ENCODE measurements at places on chromosomes 12 and 14. TPM values are rescaled to one million over a fixed set of nuclear protein-coding genes. Genes with fewer than 3 reads are reported as not detected.

Gene AICDA
- 0.05 TPM for polyA plus RNA-seq

Gene EGLN3
- 3.4 TPM for polyA plus RNA-seq

Gene DGKA
- polyA plus RNA-seq = 21.0 TPM

Gene SERPINA1
- 0.34 TPM for polyA plus RNA-seq

Gene CLEC14A
- polyA plus RNA-seq = not detected

- DNase-seq = no peak
Observed at GRCh38 chr14:67416810-67417209, 4.8 kb upstream of the PLEK2 start.

GRCh38 chr12:132593521-132593920, 16.9 kb downstream of the LRCOL1 start:
- DNase-seq = no peak

GRCh38 chr14:101789222-101789621, 27.7 kb downstream of the PPP2R5C start:
- no peak for DNase-seq

DNA sequence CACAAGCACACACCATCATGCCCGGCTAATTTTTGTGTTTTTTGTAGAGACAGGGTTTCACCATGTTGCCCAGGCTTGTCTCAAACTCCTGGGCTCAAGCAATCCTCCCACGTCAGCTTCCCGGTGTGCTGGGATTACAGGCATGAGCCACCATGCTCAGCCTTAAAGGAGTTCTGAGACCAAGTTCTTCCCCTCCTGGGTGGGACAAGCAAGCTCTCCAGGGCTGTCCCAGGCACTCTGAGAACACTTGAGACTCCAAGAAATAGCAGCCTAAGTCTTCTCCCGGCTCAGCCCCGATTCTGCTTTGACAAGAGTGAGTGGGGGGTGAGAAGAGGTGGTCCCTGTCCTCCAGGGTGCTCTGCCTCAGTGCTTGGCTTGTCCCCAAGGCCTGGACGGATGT, 86.4 kb downstream of the STAB2 start:
- no peak for DNase-seq

DNA sequence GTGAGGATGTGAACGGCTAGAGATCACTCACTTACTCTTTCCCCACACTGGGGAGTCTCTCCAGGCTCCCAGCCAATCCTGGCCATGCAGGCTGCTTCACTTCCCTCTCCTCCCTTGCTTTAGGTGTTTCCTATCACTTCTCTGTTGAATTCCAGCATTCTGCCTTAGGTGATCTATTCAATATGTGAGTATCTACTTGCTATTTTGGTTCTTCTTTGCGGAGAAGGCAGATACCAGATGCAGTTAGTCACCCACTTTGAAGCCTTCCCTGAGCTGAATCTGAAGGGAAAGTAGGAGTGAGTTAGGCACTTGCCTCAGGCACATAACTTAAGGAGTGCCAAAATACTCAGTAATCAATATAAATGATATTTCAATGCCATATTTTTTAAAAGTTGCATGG, 36.0 kb upstream of the FAR2 start:
- no peak for DNase-seq

GRCh38 chr12:121034616-121035305, 4.3 kb downstream of the OASL start:
- no peak for DNase-seq

DNA sequence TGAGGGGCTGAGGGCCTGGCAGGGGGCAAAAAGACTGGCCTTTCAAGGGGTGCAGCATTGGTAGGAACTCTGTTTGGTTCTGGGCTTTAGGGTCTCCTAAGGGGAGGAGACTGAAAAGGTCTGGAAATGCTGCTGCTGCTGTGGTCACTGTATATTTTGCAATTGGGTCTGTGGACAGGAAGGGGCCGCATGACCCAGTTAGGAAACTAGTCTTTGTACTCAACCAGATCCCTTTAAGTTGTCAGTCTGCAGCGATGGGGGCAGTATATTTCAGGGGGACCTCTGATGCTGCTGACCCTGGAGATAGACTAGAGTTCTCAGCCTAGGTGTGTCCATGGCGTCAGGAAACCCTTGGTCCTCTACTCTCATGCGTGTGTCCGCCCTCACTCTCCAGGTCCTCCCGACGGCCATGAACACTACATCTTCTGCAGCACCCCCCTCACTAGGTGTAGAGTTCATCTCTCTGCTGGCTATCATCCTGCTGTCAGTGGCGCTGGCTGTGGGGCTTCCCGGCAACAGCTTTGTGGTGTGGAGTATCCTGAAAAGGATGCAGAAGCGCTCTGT, 4.0 kb downstream of the LTB4R start:
- no peak for DNase-seq

GRCh38 chr14:25943329-25943728, 654.5 kb downstream of the NOVA1 start:
- no peak for DNase-seq

GRCh38 chr12:20187456-20187855, 180.9 kb upstream of the PDE3A start:
- no peak for DNase-seq

DNA sequence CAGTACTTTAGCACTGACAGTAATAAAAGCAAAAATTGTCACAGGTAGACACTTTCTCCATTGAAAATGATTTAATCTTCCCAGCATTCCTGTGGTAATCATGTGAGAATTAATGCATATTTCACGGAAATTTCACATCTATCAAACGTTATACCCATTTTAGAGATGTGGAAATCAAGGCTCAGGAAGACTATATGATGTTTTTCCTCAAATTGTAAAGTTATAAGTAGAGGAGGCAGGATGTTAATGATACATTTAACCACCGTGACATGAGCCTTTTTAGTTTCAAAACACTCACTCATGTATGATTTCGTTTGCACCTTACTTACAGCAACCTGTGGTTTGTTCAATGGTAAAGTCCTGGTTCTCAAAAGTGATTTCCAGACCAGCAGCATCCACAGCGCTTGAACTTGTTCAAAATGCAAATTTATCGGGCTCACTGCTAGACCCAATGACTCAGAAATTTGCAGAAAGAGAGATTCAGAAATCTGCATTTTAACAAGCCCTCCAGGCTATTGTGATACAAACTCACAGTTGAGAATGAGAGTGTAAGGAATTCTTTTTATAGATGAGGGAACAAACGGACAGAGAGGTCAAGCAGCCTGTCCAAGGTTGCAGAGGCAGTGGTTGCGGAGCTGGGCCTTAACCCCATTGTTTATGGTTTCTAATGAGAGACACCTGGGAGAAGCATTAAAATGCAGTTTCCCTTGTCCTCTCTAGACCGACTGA, 654.8 kb upstream of the TBX3 start:
- DNase-seq = no peak

DNA sequence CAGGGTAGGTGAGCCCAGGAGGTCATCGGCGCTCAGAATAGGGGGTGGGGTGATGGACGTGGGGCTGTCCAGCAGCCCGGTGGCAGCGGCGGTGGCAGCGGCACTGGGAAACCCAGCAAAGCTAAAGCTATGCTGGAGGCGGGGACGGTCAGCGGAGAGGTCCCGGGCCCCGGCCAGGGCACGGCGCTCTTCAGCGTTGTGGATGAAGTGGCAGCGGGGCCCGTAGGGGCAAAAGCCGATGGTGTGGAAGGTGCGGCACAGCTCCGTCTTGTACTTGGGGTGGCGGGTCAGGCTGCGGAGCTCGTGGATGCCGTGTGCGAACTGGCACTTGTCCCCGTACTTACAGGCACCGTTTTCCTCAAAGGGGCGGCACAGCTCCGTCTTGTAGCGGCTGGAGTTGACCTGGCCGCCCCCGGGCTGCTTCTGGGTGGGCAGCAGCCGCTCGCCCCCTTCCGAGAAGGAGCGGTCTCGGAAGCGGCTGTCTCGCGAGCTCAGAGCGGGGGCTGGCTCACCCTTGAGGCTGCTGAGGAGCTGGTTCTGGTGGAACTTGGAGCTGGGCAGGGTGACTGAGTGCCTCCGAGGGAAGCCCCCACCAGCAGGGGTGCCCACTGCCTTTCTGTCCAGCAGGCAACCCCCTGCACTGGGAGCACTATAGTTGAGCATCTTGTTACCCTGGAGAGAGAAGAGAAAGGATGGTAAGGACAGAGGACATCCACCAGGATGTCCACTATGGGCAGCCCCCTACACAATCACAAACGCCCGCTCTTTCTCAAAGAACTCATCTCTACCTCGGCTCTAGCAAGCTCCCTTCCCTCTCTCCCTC, 2.8 kb downstream of the ZFP36L1 start:
- no peak for DNase-seq

- no peak for DNase-seq
Observed at GRCh38 chr14:57999471-57999870, 133.6 kb upstream of the SLC35F4 start.

DNA sequence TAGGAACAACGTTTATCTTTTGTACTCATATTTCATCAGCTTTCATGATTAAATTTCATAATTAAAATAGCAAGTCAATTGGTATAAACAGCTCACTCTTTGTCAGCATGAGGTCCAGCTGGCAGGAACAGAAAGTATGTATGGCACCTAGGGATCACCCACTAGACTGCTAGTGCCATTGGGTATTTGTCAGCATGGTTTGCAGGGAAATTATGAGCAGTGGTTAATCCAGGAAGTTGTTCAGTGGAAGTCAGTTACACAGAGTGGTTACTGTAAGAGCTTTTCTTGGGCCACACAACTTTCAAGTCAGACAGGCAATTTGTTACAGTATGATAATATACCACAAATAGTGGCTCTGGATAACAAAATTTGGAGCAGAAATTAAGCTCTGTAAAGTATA, 340.3 kb upstream of the RGS6 start:
- DNase-seq = no peak

- DNase-seq = no peak
Observed at GRCh38 chr12:501722-502447, 42.1 kb downstream of the B4GALNT3 start.

DNA sequence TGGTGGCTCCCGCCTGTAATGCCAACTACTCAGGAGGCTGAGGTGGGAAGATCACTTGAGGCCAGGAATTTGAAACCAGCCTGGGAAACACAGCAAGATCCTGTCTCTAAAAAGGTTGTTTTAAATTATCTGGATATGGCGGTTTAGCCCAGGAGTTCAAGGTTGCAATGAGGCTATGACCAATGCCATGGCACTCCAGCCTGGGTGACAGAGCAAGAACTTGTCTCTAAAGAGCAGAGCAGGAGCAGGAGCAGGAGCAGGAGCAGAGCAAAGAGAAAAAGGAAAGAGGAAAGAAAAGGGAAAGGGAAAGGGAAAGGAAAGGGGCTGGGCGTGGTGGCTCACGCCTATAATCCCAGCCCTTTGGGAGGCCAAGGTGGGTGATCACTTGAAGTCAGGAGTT, 15.1 kb downstream of the DCP1B start:
- DNase-seq = no peak

DNA sequence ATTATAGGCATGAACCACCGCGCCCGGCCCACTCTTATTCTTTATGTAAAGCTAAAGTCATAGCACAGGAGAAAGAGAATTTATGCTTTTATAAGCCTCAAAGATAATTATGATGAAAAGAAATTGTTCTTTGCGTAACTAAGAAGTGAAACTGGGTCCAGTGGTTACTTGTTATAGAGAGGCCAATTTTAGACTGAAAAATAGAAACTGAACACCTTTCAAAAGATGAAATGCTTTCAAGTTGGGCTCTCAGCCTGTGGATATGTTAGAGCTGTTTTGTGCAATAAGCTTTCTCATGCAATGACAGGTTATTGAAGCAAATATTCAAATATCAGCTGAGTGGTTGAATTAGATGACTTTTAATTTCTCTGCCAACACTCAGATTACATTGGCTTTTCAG, 7.9 kb downstream of the TMEM253 start:
- DNase-seq = no peak

DNA sequence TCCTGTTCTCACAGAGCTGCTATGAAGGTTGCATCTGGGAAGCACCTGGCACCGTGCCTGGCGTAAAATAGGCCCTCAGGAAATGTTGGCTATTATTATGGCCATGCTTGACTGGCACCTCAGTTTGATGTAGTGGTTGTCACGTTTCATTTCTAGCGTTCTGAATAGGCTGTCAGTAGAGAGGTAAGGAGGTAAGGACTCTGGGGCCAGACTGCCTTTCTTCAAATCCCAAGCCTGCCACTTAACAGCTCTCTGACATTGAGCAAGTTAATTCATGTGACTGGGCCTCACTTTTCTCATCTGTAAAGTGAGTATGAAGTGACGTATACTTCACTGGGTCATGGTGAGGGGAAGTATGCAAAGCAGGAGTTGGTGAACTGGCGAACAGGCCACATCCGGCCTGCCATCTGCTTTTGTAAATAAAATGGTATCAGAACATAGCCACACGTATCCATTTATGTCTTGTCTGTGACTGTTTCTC, 196.2 kb downstream of the CACNA1C start:
- DNase-seq = no peak
